ENCODE measurements at places on chromosomes 12 and 14.
A peak's percentile ranks its signal among the peaks of the same experiment; 100 is the strongest.

DNA sequence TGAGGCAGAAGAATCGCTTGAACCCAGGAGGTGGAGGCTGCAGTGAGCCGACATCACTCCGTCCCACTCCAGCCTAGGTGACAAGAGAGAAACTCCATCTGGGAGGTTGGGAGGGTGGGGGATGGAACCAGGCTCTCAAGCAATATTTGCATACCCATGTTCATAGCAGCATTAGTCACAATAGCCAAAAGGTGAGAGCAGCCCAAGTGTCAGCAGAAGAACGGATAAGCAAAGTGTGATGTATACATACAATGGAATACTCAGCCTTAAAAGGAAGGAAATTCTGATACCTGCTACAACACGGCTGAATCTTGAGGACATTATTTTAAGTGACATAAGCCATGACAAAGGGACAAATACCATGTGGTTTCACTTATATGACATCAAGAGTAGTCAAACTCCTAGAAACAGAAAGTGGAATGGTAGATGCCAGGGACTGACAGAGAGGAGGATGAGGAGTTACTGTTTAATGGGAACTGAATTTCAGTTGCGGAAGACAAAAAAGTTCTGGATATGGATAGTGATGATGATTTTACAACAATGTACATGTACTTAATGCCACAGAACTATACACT is 11.6 kb downstream of the DAD1 start:
- DNase-seq, result no peak

DNA sequence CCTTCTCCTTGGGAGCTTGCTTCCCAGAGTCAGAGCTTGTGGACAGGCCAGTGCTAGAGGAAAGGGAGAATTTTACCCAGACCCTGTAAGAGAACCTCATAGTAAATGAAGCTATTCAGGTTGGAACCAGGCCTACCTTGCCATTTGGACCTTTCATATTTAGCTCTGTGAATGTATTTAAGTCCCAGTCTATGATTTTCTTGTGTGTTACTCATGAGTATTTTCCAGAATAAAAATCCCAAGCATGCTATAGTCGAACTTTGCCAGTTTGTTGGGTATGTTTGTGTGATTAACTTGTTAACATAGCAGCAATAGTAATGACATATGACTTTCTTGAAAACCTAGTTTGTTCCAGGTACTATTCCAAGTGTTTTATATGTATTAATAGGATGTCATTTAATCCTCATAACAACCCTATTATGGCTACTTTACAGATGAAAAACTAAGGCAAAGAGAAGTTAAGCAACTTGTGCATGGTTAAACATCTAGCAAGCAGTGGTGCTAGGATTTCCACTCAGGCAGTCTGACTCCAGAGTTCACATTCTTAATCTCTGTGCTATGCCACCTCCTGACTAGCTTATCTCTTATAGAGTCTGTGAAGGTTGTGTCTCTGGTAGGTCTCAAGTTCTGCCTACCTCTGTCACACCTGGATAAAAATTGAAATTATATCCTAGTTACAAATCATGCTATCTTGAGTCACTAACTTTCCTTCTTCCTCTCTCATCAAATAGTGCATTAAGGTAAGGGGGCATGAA is 47.9 kb upstream of the GARIN2 start:
- no peak for DNase-seq

DNA sequence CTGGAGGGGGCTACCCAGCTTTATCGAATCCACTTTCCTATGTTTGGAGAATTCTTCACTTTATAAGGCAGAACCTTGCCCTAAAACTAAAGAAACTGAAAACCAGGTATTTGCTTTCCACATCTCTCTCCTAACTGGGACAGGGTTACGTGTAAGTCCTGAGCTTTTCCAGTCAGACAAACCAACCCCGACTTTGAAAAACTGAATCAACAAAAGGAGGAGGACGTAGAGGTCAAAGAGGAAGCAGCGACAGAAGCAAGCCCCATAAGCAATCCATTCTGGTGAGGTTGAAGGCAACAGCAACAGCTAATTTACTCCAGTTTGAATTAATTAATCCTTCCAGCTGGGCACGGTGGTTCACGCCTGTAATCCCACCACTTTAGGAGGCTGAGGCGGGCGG is 47.2 kb downstream of the LRP6 start:
- DNase-seq, result no peak

DNA sequence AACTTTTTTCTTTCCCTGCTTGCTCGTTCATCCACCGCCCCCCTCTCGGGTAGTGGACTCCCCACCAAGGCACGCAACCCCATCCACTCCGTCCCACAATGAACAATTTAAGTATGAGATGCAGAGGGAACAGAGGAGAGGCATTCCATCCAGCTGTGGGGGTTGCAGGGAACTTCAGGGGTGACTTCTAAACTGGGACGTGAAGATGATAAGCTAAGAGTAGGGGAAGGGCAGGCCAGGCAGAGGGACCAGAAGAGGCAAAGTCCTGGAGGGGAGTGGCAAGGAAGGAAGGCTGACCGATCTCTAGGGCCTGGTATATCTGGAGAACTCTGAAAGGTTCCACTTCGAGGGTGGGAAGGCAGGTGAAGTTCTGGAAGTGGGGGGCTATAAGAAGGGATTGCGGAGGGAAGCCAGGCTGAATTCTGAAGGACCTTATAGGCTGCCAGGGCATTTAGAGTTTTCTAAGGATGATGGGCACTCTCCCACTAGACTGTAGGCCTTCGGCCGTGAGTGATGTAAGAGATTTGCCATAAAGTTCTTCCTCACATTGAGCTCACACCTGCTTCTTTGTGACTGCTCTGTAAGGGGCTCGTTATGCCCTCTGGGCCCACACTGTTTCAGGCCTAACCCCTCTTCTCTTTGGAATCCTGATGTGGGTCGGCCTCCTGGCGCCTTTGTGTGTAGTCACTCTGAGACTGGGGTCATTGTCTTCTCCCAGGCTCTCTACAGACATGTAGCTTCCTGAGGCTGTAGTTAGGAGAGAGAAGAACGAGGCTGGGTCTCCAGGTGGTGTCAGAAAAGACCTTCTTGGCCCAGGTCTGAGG is 12.1 kb downstream of the NFATC4 start:
- DNase-seq, result no peak

GRCh38 chr12:54131641-54132280 is 57.0 kb downstream of the SMUG1 start:
- no peak for DNase-seq

GRCh38 chr14:53226553-53226952 is 73.4 kb upstream of the DDHD1 start:
- DNase-seq, result peak; percentile 34

DNA sequence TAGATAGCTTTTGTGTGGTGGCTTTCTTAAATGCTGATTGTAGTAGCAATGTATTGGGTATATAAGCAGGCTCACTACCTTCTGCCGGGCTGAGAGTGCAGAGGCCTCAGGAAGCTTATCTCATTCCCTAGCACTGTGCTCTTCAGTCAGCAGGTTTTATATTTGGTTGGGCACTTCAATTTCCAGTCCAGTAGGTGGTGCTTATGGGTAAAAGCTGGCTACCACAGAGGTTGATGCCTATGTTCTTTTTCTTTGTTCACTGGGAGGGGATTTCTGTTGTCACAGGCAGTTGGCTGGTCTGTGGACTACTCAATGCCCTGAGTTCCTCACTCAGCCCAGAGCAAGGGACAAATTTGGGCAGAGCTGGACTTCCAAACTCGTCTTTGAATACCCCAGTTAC is 43.0 kb upstream of the GLIPR1 start:
- peak; percentile 26 for DNase-seq

- DNase-seq, result no peak
Observed at GRCh38 chr14:72887514-72887913, 6.4 kb downstream of the DPF3 start.

DNA sequence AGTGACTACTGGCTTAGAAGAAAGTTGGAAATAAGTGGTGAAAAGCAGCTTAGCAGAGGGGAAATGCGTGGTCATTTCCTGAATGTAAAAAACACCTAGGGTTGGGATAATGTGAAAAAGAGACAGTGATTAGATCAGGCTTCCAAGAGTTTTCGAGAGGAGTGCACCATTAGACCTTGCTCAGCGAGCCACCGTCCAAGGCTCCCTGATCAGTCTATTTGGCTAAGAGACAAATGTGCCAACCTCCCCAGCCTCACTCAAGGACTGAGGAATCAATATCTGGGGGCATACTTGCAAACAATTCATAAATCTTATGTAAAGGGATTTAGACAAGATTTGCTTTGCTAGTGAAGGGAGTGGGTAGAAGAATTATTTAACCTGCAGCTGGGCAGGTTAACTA is 594.5 kb downstream of the NRXN3 start:
- DNase-seq, result no peak

GRCh38 chr14:49853572-49854375 is 1.2 kb upstream of the NEMF start:
- DNase-seq, result peak; percentile 82
